ENCODE measurements at places on chromosomes 6 and 20. TPM values are rescaled to one million over a fixed set of nuclear protein-coding genes. Genes with fewer than 3 reads are reported as not detected.

DNA sequence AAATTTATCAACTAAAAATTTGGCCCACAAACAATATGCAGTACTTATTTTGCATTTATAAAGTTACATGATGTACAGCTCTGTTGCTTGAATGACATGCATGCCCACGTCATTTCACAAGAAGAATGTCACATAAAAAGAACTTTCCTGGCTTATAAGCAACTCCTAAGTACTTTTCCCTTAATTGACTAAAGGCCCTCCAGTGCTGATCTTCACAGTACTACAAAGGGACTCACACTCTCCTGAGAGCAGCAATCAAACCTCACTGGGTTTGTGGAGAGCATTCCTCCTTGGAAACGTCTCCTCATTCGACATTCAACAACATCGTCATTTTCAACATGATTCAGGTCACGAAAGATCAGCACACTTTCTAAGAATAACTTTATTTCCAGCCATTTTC lies 111.1 kb downstream of the IPCEF1 start:
- DNase-seq, result no peak

DNA sequence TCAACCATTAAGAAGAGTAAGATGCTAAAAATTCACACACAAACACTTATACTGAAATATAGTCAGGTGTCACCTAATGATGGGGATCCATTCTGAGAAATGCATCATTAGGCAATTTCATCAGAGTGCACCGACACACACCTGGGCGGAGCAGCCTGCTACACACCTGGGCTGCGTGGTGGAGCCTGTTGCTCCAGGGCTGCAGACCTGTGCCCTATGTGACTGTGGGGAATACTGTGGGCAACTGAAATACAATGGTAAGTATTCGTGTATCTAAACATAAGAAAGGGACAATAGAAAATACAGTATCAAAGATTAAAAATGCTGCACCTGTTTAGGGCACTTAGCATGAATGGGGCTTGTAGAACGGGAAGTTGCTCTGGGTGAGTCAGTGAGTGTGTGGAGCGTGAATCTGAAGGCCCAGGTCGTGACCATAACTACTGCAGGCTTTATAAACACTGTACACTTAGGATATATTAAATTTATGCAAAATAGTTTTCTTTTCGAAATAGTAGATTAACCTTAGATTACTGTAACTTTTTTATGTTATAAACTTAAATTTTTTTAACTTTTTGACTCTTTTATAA lies 124.4 kb upstream of the AFDN start:
- no peak for DNase-seq

DNA sequence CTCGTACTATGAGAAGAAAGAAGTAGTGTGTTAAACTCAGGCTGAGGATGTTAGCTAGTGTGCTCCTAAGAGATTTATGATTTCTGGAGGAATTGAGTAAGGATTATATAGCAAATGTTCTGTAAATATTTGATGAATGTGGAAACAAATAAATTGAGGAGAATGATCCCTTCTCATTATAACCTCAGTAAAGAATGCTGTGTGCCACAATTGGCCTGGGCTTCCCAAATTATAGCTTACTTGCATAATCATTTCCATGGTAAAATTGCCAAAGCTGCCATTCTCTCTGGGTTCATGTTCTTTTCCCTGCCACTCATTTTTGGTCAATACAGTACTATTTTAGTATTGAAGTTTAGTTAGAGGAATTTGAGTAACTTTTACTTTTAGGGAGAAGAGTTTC lies 128.5 kb downstream of the FLRT3 start:
- DNase-seq, result no peak

DNA sequence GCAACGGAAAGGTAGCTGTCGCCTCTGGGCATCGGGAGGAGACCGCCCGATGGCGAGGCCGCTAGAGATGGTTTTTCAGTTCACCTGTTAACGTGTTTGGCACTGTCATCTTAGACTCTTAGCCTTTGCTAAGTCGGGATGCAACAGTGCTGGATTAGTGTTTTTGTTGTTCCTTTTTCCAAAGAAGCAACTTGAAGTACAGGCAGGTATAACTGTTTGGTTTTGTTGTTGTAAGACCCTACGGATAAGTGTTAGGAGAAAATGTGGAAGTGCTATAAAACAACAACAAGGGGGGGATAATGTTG lies 723 bp downstream of the MANEA start:
- DNase-seq, result no peak

DNA sequence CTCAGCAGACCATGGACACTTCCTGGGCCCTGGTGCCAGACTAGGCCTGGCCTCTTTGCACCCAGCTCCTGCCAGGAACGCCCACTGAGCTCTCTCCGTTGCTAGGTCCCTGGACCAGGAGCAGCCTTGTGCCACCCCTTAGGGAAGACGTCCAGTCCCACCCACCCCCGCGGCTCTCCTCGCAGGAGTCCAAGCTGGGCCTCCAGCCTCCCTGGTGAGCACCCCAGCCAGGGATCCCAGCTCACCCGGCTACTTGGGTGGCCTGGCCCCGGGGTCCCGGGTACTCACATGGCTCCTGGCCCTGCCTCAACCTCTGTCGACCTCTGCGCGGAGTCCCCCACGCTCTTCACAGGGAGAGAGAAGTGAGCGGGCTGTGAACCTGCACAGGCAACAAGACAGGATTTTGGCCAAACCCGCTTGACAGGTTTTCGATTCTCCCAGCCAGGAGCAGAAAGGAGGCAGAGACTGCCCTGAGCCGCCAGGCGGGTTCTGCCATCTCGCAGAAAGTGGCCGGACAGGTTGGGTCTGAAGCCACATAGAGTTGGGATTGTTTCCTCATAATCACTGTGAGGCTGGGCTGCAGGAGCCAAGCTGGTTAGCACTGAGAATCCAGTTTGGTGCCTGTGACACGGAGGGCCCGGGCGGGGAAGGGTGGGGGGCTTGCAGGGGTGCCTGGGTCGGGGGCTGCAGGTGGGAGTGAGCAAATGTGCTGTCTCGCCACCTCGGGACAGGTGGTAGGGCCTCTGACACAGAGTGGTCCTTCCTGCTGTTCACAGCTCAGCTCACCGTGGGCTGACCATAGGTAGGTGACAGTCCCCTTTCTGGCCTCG lies at the start of gene RBBP8NL:
TSS of gene RBBP8NL (minus strand) at position 368 of the 830 bp plus-strand sequence. CDS start 7,892 bp downstream, outside the sequence.
- no peak for DNase-seq

DNA sequence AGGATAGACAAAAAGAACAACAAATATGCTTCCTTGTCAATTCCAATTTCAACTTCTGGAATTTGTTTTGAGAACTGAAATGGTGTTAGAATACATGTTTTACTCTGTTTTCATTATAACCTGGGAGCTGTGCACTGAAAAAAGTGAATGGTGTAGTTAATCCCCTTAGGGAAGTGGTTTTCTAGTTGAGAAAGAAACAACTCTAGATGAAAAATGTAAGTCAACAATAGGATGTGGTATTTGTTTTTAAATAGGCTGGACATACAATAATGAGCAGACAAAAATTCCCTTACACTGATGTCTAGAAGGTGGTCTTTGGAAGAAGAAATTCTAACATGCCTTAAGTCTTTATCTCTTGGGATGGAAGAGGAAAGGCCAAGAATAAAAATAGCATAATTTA lies 59.9 kb upstream of the TINAG start:
- no peak for DNase-seq

- DNase-seq, result no peak
Measured at GRCh38 chr20:56443654-56444540, 24.5 kb upstream of the RTF2 start.

- no peak for DNase-seq
Measured at GRCh38 chr6:32128751-32129296, 778 bp upstream of the ATF6B start.

The SRMS gene
- not detected for total RNA-seq

The NTSR1 gene
- not detected for total RNA-seq

The NINL gene
- 4.7 TPM for total RNA-seq

The LPA gene
- total RNA-seq, result 0.65 TPM

The NEURL2 gene
- 8.5 TPM for total RNA-seq

The CST2 gene
- not detected for total RNA-seq

The OPN5 gene
- not detected for total RNA-seq

The SLC17A9 gene
- total RNA-seq, result 10.7 TPM

The FAM184A gene
- total RNA-seq, result 3.0 TPM

The ABHD16B gene
- total RNA-seq, result not detected
